Activated CD8-positive, alpha-beta memory T cell treated with anti-CD3 and anti-CD28 coated beads, Interleukin-2, amount 50 U/mL, for 48 hours (primary cell): ENCODE measurements at places on chromosomes 11 and 22.

DNA sequence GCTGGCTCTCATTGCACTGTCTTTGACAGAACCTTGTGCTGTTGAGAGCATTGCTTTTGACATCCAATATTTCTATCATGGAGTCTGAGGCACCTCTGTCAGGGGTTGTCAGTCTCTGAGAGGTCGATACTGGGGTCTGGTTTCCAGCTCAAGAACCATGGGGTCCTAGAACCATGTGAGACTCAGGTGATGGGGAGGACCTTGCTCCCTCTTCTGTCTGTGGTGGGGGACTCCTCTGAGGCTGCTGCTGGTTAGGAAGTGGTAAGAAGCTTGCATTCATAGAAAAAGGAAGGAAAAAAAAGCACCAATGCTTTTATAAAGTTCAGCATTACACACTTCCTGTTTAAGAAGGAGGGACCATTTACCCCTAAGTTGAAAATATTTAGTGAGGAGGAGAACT is 91.8 kb upstream of the CD44 start:
- no peak for DNase-seq

DNA sequence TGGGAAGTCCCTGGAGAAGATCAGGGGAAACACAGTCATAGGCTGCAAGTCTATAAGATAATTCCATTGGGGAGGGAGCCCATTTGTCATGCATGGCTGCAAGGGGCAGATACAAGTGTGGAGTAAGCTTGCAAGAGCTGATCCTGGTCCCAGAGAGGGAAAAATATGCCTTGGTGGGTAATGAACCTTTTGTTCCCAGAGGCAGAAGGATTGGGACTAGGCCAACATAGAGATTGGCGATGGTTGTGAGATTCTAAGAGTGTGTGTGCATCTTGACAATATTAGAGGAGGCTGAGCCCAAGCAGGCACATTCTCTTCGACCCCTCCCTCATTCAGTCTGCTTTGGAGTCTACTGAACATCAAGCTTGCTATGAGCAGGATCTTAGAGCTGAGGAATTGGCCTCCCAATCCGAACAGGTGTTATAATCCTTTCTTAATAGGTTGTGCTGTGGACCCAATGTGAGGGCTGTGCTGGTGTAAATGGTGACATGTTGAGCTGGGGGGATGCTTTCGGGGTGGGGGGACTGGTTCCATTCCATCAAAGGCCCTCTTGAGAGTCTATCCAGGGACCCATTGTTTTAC is 18.4 kb downstream of the MIAT start:
- DNase-seq, result no peak

DNA sequence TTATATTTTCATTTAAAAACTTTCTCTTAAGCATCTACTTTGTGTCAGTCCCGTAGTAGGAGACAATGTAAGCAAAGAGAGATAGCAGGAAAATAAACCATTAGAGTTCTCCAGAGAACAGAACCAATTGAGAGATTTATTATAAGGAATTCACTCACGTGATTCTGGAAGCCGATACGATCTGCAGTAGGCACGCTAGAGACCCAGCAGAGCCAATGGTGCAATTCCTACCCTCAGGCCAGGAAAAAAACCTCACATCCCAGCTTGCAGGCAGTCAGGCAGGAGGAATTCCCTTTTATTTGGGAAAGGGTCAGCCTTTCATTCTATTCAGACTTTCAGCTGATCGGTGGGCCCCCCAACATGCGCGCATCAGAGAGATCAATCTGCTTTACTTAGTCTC is 7.3 kb upstream of the PLEKHA7 start:
- no peak for DNase-seq

DNA sequence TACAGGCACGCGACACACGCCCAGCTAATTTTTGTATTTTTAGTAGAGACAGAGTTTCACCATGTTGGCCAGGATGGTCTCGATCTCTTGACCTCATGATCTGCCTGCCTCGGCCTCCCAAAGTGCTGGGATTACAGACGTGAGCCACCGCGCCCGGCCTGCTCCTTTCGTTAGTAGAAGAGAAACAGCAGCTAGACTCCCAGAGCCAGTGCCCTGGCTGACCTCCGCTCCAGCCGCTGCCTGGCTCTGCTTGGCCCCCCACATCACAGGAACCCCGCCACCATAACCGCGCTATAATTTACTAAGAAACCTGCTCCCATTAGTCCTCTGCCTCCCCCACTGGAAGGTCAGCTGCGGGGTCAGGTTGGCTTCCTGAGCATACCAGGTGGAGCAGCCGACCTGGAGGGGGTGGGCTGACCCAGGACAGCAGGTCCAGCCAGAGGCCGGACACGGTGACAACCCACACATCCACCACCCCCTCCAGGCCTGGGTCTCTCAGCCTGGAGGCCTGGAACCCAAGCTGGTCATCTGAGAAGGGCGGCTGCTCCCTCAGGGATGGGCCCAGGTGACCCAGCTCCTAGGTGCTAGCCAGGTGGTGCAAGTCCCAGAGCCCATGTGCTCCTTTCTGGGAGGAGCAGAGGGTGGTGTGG is 7.5 kb upstream of the POLDIP3 start:
- DNase-seq, result no peak

DNA sequence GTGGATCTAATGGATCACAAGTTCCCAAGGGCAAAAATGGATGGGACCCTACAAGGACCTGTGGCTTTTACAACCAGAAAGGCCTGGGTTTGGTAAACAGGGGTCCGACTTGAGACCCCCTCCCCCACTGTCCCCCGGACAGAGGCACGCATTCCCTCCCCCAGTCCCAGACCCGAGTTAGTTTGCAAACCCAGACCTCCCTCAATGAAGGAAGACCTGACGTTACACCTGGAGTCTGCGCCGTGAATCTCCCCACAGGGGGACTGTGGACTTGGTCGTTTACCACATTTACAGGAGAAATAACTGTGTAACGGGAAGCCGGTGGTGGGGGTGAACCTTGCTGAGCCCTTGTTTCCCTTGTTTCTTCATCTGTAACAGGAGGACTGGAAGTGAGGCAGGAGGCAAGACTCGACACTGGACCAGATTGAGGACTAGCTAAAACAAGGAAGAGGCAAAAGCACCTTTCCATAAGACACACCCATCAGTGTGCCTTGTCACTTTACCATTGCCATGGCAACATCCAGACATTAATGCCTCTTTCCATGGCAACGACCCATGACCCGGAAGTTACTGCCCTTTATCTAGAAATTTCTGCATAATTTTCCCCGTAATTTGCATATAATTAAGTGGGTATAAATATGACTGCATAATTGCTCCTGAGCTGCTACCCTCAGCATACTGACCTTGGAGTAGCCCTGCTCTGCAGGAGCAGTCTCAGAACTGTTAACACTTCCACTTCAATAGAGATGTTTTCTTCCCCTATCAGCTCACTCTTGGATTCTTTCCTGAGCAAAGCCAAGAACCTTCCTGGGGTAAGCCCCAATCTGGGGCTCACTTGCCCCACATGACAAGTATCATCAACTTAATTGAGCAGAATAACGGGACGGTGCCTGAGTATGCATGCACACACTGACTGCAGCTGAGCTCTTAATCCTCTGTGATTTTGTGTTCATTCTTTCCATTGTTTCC is 25.4 kb downstream of the PDGFB start:
- peak; percentile 20 for DNase-seq

DNA sequence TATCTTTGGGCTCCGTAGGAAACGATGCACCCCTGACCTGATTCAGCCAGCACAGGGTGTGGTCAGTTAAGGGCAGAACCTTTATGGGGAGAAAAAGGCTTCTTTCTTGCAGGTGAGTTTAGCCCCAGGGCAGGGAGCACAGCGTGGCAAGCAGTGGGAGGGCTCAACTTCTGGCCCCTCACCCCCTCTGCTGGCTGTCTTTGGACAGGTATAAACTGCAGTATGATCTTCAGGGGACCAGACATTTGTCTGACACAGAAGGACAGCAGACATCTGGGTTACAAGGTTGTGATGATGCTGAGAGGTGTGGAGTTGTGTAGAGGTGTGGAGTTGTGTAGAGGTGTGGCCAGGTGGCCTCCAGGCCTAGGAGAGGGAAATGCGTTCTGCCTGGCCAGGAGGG is 324.0 kb upstream of the PLET1 start:
- DNase-seq, result no peak
